B cell (primary cell): ENCODE measurements at places on chromosomes 4 and X.

GRCh38 chr4:145034727-145035211, 63.2 kb downstream of the ANAPC10 start:
- no peak for DNase-seq

GRCh38 chr4:10096201-10096977, 20.2 kb downstream of the WDR1 start:
- DNase-seq: peak; percentile 30

DNA sequence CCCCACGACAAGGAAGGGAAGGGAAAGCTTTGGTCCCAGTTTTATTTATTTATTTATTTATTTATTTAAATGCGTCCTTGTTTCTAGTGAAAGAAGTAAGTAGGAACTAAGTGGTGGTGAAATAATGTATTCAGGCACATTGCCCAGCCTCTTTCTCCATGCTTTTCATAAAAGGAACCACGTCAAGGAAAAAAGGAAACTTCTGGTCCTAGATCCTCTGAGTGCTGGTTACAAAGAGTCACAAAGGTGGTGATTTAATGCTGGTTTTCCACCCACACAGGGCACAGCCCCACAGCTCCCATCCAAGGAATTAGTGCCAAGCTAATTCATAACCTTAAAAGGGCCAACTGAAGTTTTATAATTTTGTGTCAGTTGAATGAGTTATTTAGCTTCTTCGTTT, 206.6 kb upstream of the GYPA start:
- no peak for DNase-seq

DNA sequence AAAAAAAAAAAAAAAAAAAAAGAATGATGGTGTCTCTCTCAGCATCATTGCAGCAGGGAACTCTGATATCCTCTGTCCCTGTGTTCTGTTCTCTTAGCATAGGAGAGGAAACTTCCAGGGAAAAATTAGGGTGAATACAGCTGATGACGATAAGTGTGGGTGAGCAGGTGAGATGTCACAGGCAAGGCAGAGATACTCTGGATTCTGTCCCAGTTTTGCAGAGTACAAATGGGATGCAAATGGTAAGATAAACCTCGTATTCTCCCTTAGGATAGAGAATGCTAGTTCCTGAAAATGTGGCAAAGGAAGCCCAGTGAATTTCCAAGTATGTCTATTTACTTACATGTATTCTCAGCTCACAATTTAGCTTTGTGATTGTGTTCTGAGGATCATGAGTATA, 671.6 kb upstream of the BOD1L1 start:
- no peak for DNase-seq

GRCh38 chrX:150456466-150456865, 93.3 kb downstream of the MAMLD1 start:
- no peak for DNase-seq
